ENCODE measurements at places on chromosomes 1 and 21.

DNA sequence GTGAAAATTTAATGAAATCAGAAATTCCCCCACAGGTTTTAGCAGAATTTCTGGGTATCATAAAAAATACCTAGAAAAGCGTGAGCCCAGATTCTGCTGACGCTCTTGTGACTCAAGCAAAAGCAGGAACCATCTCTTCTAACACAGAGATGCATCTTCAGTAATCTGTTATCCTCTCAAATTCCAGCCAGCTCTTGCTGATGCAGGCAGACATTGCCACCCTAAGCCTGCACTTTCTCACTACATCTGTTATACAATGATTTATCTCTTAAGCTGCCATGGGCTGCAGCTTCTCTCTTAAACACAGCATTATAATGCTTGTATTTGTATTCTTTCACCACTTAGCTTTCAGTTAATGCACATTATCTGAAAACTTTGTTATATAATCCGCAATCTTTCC lies 113.0 kb upstream of the RGS1 start:
- no peak for DNase-seq

DNA sequence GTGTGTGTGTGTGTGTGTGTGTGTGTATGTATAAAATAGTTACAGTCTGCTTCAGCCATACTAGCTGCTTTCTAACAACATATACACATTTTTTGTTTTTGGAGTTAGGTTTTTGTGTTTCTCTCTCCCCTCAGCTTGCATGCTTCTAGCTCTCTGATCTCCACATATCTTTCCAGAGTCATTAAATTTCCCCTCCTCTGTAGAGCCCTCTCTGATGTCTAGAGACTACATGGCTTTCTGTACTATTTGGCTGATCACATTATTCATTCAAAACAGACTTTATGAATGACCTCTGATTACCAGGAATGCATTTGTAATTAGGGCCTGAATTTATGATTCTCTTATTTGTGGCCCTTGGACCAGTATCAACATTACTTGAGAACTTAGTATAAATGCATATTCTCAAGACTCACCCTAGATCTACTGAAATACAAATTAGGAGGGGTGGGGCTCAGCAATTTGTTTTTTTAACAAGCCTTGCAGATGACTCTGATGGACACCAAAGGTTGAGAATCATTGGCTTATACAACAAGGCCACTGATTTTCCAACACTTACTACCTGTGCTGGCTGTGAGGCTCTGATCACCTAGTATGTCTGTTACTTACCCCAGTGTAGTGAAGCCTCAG lies 104.5 kb downstream of the PTBP2 start:
- no peak for DNase-seq

GRCh38 chr1:41484402-41485241 lies at the start of gene EDN2:
EDN2 (minus strand) TSS chr1:41484683; CDS start chr1:41484601, 82 bp downstream.
- no peak for DNase-seq

GRCh38 chr1:219573158-219573557 lies 39.7 kb downstream of the ZC3H11B start:
- DNase-seq, result no peak

- no peak for DNase-seq
Observed at GRCh38 chr1:189834813-189835212, 642.9 kb downstream of the BRINP3 start.

GRCh38 chr1:239527051-239527693 lies 140.8 kb downstream of the CHRM3 start:
- DNase-seq, result no peak

DNA sequence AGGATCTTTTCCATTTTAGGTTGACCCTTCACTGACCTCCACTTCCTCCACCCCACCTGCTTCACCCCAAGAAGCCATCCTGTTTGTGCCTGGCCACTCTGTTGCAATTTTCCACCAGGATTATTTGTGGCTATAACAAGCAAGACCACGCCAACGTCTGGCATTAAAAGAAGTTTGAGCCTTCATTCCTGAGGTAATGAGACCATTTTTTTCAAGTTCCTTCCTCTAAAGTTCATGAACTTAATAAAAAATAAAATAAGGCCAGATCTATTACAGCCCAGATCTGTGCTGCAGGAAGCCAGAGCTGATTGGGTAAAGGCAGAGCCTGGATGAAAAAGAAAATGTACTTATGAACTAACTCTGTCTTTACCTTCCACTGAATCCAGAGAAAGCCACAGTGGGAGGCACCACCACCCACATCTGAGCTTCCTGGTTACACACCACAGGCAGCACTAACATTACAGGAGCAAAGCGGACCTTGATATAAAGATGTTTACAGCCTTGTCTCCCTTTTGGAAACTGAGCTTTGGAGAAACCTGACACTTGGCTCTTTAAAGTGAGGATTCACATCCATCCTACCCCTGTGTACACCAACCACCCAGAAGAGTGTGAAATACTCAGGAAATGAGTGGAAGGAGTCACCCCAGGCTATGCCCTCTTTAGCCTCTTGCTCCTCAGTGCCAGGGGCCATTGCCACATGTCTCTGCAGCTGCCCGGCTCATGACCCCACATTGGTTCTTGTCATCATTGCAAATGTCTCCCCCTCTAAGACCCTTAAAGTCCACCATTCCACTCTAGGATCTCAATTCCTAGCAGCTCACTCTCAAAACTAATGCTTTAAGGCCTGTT lies 293.6 kb downstream of the PLPP3 start:
- DNase-seq, result no peak

- no peak for DNase-seq
Observed at GRCh38 chr21:42401154-42401553, 2.5 kb upstream of the UBASH3A start.

DNA sequence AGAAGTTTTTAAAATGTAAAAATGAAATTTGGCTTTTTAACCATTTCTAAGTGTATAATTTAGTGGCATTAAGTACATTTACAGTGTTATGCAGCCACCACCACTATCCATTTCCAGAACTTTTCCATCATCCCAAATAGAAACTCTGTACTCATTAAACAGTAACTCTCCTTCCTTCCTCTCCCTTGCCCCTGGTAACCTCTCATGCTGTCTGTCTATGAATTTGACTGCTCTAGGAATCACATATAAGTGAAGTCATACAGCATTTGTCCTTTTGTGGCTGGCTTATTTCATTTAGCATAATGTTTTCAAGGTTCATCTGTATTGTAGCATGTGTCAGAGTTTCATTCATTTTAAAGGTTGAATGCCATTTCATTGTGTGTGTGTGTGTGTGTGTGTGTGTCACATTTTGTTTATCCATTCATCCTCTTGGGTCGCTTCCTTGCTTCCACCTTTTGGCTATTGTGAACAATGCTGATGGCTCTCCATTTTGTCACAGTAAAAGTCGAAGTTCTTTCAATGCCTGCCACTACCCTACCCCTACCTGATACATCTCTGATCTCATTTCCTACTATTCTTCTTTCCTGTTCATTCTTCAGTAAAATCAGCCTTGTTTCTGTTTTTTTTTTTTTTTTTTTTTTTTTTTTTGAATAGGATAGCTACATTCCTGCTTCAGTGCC lies 45.3 kb downstream of the F3 start:
- DNase-seq, result no peak

DNA sequence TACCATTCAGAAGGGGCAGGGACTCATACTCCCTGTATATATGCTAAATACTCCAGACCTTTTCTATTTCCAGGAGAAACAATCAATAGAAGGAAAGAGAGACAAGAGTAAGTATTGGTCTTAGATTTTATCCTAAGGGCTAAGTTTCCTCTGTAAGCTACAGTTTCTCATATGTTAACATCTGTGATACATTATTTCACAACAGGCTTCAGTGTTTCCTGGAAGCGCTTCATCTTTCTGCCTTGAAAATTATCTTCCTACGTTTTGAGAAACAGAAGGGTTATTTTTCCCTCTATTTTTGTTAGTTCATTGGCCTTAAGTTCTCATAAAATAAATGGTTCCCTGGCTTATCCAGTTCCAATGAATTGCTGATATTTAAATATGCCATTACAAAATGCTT lies 15.6 kb downstream of the FMO1 start:
- DNase-seq, result no peak

DNA sequence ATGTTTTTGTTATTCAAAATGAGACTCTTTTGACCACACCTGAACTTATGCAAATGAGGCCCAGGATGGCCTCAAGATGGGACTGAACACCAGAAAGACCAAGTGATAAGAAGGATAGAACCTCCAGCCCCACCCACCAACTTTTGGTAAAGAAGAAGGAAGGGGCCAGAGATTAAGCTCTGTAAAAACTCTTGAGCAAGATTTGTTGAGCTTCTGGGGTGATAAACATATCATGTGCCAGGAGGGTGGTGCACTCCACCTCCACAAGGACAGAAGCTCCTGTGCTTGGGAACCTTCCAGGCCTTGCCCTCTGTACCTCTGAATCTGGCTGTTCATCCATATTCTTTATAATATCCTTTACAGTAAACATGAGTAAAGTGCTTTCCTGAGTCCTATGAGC lies 5.3 kb downstream of the RSPH1 start:
- DNase-seq, result no peak

DNA sequence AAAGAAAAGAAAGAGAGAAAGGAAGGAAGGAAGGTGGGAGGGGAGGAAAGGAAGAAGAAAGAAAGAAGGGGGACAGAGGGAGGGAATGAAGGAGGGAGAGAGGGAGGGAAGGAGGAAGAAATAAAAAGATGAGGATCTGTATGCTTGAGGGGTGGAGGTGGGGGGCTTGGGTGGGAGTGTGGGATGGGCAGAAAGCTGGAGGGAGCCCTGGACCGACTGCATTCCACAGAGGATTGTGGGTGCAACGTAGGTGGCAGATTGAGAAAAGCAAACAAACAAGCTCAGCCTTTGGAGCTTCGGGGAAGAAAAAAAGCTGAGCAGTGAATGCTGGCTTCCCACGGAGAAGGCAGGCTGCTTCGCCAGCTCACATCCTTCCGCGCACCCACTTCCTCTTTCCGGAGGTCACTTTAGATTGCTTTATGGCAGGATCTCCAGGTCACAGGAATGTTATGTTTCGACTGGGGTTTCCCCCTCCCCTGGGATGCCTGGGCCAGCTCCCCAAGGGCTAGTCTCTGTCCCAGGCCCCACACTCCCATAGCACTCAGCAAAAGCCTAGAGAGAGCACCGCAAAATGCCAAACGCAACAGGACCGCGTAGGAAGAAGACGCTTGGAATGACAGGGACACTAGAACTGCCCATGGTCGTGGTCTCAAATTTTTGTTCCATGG lies 20.7 kb upstream of the LGALS8 start:
- DNase-seq, result no peak

GRCh38 chr1:107443860-107444259 lies 303.0 kb downstream of the NTNG1 start:
- DNase-seq, result no peak

DNA sequence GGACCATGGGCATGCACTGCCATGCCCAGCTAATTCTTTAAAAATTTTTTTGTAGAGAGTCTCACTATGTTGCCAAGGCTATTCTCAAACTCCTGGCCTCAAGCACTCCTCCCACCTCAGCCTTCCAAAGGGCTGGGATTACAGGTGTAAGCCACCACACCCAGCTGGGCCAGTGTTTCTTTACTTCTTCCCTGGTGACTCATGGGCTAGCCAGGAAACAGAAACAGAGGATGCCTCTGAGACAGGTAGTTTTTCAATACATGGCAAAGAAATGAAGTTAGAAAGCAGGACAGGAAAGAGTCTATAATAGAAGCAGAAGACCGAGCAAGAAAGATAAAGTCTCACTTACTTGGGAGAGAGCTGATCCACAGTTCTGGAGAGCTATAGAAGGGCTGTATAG lies 7.6 kb upstream of the C1orf74 start:
- DNase-seq, result no peak

DNA sequence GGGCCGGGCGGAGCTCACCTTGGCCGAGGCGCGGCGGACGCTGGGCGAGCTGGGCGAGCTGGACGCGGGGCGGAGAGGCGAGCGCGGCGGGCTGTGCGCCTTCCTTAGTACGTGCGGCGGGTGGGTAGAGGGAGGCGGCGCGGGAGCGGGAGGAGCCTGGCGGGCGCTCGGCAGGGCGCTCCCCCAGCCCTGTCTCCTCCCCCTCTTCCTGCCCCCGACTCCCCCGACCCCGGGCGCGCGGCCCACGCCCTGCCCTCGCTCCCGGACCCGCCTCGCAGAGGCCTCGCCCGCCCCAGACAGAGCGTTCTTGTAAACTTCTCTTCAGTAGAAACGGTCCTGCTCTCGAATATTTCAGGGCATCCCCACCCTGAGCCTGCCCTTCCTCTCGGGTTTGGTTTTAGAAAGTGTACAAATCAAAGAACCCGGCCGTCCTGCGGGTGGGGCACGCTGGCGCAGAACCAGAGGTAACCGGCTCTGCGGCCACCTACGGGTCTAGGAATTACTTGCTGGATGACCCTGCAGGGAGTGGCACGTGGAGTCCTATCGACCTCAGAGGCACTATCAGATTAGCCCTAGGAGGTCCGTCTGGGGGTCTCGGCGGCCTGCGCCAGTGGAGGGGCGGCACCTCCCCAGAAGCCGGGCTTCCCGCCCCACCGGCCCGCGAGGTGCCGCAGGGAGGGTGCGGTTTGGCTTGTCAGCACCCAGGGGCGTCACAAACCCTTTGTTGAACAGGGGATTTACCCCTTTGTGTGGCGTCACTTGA lies at the start of gene S100A10:
S100A10 (minus strand) TSS at position 126 of the 763 bp plus-strand sequence. CDS start 7,629 bp downstream, outside the sequence.
- DNase-seq, result peak; percentile 49

GRCh38 chr1:94486990-94487389 lies 54.6 kb downstream of the F3 start:
- no peak for DNase-seq

DNA sequence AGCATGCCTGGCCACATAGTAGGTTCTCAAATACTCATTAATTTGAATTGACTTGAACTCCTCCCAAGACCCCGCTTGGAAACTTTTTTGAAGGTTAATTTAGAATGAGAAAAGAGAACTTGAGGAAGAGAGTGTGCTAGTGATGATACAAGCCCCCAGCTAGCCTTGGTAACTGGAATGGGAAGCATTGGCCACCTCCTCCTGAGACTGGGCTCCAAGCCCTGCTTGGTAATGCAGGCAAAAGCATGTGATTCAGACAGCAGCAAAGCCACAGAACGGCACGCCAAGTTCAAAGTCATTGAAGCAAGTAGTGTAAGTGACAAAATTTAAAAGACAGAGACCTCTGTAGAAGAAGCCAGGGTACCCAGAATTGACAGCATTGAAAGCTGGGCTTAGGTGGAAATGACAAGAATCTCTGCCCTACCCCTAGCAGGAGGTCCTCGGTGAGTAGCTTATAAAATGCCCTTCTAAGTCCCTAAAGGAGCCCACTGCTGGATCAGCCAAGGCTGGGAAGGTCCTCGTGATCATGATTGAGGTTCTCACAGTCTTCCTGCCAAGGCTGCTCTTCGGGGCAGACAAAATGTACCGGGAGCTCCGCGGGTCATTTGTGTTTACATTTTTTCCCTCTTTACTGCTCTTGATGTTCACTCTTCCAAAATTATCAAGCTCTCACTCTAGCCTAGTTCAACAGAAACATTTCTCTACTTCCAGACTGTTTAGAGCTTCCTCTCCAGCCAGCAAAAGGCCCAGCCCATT lies 99.4 kb downstream of the TSEN15 start:
- no peak for DNase-seq
